ENCODE measurements at places on chromosomes 5 and 9.

GRCh38 chr5:152170350-152170749 lies 234.7 kb downstream of the NMUR2 start:
- DNase-seq, result no peak

DNA sequence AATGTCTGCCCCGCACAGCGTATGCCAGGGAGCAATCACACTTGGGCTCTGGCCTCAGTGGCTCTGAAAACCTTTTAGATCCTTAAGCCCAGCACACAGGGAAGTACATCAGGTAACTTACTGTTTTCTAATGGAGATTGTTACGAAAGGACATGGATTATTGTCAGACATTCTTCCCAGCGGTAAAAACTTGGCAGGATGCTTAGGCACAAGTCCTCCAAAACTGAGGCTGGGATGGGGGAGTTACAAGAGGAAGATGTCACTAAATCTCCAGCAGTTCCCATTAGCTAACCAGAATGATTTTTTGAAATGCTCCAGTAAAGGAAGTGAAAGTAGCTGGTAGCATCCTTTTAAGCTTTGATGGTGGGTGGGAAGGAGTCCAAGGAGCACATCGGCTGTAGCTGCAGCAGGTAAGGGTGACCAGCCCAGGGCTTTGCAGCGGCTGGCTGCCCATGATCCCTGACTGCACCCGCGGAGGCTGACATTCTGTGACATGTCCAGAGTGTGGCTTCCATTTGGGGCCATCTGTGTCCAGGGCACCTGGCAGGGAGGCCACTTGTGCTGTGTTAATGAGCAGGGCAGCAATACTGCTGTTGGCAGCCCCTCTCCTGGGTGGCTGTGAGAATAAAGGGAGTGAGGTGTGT lies 165.8 kb downstream of the GADD45G start:
- no peak for DNase-seq

- DNase-seq, result no peak
Observed at GRCh38 chr5:66949066-66949465, 247.5 kb downstream of the CD180 start.

- no peak for DNase-seq
Observed at GRCh38 chr5:181136361-181136955, 5.5 kb upstream of the OR2V1 start.

DNA sequence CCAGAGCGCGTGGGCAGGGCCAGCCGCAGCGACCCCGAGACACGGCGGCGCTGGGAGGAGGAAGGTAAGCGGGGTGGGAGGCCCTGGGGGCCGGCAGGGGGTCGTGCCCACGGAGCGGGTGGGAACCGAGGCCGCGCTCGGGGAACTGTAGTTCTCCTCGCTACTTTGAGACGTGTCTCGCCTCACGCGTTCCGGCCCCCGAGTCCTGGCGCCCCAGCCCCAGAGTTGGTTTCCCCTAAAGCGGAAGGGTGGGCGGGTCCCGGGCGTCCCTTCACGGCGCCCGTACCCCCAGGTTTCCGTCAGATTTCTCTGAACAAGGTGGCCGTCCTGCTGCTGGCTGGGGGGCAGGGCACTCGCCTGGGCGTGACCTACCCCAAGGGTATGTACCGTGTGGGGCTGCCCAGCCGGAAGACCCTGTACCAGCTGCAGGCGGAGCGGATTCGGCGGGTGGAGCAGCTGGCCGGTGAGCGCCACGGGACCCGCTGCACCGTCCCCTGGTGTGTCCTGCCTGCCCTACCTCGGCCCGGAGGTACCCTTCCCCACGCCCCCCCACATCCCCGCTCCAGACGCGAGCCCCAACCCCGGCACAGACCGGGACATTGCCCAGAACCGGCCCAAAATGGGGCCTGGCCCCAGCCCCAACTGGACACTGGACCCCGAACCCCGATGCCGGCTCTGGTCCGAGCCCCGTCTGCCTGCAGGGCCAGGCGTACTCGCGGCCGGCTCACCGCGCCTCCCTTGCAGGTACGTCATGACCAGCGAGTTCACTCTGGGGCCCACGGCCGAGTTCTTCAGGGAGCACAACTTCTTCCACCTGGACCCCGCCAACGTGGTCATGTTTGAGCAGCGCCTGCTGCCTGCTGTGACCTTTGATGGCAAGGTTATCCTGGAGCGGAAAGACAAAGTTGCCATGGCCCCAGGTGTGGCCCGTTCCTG lies 709 bp downstream of the UAP1L1 start:
- DNase-seq, result no peak

GRCh38 chr5:21452449-21452848 lies 1400.7 kb downstream of the CDH12 start:
- DNase-seq, result no peak

DNA sequence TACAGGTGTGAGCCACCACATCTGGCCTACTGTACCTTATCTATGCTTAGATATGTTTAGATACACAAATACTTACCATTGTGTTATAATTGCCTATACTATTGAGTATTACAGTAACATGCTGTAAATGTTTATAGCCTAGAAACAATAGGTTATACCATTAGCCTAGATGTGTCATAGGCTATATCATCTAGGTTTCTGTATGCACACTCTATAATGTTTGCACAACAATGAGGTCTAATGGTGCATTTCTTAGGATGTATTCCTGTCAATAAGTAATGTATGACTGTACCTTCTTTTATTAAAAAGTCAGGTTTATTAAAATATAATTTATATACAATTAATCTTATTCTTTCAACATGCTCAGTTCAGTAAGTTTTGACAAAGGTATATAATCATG lies 683.1 kb downstream of the LRRC70 start:
- DNase-seq, result no peak

DNA sequence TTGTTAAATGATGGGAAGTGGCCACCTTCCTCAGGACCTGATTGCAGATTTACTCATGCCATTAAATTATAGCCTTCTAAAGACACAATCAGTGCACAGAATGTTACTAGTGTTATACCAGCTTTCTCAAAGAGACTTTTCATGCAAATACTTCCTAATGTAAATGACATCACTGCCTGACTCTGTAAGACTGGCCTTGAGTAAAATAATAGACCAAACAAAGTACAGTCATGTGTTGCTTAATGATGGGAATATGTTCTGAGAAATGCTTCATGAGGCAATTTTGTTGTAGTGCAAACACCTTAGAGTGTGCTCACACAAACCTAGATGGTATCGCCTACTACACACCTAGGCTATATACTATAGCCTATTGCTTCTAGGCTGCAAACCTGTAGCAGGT lies 17.0 kb upstream of the C1QTNF3 start:
- DNase-seq, result no peak

DNA sequence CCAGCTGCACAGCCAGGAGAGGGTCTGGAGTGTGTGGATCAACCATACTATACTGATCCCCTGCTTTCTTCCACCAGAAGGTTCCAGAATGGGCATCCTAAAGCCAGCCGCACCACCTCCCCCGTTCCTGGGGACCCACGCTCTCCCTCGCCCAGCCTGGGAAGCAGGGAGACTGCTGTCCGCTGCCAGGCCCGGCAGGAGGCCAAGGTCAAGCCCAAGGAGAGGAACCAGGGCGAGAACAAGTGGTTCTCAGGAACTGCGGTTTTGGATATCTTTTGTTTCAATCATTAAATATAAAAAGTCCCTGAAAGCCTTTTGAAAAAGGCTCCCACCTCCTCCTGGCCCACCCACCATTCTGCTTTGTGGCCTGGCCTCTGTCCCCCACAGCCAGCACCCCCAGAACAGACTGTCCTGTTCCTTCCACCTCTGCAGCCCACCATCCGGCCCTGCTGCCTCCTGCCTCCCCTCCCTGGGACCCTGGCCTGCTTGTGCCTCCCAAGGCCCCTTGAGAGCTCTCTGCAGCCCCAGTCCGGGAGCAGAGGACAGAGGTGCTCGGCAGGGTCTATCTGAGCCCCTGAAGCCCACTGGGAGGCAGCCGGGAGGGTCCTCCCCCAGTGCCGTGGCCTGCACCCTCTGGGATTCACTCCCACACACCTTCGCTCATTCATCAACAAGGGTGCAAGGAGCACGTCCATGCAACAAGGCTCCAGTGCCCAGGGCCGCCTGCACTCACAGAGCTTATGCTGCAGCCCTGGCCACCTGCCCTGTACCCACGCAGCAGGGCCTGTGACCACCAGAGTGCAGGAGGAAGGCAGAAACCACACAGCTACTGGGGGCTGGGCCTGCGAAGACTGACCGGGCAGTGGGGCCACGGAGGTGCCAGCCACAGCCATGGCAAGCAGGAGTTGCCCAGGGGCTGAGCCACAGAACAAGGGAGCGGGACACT lies 614 bp upstream of the LCN6 start:
- DNase-seq, result no peak

DNA sequence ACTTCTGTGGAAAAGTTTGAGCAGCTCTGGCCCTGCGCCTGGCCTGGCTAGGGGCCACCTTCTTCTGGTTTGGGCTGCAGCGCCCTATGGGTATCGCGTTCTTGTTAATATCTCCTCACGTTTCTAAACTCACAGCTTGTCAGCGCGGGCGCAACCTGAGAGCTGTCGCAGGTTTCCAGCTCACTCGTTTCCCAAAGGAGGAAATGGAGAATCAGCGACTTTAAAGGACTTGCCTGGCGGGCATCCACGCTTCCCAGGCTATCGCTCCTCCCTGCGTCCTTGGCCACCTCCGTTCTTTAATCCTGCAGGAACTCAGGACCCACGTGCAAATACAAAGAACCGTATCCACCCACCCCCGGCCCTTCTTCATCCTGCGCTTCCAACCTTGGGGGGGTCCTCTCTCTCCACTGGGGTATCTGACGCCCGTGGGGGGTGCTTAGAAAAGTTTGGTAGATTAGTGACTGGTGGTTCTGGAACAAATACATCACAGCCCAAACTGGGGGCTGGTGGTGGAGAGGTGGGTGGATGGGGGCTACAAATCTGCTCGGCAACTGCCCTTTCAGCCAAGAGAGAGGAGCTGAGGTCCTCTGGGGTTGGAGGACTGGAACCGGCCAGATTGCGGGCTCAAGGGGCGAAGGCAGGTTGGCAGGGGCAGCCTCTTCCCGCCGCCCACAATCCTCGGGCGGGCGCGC lies 578 bp upstream of the PSAT1 start:
- DNase-seq, result no peak

DNA sequence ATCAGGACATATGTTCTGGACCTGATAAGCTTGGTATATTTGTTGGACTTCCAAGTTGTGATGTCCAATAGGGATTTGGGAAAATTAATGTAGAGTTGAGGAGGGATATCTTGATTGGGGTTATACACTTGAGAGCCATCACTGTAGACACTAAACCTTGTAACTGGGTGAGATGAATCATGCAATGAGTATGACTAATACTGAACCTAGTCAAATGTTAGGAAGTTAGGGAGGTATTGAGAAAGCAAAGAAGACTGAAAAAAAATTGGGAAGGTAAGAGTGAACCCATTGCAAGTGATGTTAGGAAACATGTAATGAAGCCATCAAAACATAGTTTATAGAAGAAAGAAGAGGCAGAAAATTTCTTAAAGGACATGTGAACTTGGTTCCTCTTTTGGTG lies 668.4 kb upstream of the CDH9 start:
- no peak for DNase-seq

DNA sequence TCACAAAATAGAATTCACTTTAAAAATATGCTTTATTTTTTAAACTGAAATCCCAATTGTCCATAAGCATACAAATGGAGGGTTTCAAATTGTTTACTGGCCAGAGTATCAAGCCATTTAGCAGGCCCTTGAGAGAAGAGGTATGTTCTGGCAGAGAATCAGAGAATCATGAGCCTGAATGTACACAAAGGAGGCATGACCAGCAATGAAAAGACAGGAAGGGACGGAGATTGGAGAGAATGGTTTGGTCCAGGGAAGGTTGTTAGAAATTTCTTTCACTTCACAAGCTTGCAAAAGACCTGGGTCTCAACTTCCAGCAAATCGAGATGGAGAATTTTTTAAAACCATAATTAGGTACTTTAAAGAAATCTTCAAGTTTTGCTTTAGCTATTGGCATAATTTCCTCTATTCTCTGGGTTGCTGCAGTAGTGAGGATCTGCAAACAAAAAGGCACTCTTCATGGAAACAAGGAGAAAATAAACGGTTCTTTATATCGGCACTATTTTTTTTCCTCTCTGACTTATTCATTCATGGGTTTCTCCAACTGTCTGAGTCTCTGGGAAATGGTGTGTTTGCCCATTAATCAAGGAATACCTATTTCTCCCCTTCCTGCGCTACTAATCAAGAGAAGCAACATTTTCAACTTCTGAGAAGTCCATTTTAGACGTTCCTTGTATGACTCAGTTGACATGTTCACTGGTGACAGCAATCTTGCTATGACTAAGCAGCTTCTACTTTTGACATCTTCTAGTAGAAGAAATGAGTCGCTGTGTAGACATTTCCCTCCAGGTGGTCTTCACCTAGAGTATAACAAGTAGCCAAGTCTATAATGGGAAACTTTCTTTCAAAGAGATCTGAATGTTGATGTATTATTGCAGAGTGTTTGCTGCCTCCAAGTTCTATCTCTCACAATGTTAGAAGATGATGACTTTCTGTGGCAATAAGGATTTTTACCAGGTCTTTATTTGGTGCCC lies 23.1 kb upstream of the ERCC6L2 start:
- no peak for DNase-seq

- DNase-seq, result no peak
Observed at GRCh38 chr5:172793577-172794488, 22.8 kb upstream of the DUSP1 start.

GRCh38 chr9:71643330-71643729 lies 125.0 kb downstream of the CEMIP2 start:
- no peak for DNase-seq

GRCh38 chr5:132648355-132648754 lies 9.6 kb upstream of the IL13 start:
- DNase-seq, result no peak

GRCh38 chr5:93120051-93120450 lies 461.0 kb downstream of the NR2F1-AS1 start:
- no peak for DNase-seq

GRCh38 chr9:38000332-38000731 lies 68.7 kb downstream of the SHB start:
- DNase-seq, result no peak

GRCh38 chr9:17905781-17906175 lies 326.9 kb downstream of the SH3GL2 start:
- no peak for DNase-seq

GRCh38 chr9:135419106-135419505 lies 60.5 kb upstream of the PPP1R26 start:
- DNase-seq, result no peak

DNA sequence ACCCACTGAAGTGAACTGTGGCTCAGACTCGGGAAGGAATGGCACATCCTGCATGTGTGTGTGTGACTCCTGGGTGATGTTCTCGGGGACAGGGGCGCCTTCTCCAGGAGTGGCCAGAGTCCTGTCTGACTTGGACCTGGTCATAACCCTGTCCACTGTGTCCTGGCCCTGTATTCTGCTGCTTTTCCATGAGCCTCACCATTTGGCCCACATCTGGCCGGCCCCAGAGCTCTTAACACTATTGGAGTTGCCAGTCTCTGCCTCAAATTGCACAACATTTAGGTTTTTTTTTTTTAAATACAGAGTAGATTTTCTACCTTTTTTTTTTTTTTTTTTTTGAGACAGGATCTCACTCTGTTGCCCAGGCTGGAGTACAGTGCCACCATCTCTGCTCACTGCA lies 278.3 kb upstream of the TUT7 start:
- no peak for DNase-seq

DNA sequence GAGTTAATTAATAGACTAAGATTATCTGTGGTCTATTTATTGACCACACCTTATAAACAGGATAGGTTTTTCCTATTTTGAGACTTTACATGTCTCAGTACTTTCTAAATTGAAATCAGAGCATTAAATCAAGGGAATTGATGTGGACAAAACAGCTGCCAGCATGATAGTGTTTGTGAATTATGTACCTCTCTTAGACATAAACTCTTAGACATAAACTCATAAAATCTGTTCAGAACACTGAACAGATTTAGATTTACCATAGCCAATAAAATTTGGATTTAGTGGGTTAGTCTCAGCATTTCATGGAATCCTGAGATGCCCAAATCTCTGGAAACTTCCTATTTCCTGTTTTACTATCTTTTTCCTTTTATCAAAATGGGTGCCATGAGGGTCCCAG lies 11.5 kb upstream of the AGXT2 start:
- no peak for DNase-seq

All from left renal pelvis (tissue), 4 donors.